ENCODE measurements at places on chromosomes 1 and 21.
A peak's percentile ranks its signal among the peaks of the same experiment; 100 is the strongest.

GRCh38 chr1:151193856-151194255 is 3.9 kb upstream of the VPS72 start:
- no peak for DNase-seq

DNA sequence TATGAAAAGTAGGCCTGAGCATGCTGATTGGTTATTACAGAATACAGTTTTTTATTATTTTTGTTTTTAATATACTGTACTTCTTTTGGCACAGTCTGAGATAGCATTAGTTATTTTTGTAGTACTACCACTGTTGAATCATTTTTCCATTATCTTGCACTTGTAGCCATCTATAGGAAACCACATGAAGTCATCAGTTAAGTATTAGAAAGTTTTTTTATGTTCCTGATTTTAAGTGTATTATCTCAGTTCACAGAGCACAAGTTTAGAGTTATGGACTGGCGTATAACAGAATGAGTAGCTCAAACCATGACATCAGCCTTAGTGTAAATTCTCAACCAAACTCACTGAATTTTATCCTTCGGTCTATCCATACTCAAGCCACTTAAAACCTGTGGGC is 22.8 kb downstream of the DHX9 start:
- no peak for DNase-seq

DNA sequence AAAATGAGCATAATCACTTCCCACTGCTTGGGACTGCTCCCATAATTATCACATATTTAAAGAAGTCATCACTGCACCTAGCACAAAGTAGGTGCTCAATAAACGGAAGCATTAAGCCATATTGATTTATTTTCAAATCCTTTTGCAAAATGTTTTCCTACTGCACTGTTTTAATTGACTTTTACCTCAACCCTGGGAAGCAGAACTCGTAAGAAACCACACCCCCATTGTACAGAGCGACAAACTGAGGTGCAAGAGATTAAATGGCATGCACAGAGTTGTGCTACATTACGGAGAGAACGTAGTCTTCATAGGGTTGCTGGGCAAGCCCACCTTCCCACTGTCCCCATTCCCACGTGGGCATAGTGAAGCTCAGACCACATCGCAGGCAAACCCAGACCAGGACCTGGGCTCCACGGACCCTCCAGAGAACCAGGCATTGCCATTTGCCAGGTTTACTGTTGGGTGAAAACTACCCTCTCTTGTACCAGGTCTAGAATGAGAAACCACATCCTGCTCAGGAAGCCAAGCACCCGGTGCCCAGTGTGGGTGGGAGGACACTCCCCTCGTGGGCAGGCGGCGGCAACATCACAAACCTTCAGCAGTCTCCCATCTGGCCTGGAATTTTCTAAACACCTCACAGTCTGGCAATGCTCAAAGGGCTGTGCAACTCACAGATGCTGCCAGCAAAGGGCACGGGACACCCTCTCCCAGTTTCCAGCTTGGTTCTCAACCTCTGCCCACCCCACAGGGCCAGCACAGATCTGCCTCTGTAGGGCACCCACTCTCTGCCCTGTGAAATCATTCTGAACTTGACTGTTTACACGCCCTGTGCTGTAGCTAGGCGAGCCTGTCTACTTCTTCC is 8.2 kb downstream of the IFFO2 start:
- DNase-seq, result peak; percentile 56

- DNase-seq, result no peak
Observed at GRCh38 chr1:43441894-43442637, 11.7 kb downstream of the HYI start.

- DNase-seq, result no peak
Observed at GRCh38 chr1:92747735-92748134, 37.2 kb downstream of the EVI5 start.

DNA sequence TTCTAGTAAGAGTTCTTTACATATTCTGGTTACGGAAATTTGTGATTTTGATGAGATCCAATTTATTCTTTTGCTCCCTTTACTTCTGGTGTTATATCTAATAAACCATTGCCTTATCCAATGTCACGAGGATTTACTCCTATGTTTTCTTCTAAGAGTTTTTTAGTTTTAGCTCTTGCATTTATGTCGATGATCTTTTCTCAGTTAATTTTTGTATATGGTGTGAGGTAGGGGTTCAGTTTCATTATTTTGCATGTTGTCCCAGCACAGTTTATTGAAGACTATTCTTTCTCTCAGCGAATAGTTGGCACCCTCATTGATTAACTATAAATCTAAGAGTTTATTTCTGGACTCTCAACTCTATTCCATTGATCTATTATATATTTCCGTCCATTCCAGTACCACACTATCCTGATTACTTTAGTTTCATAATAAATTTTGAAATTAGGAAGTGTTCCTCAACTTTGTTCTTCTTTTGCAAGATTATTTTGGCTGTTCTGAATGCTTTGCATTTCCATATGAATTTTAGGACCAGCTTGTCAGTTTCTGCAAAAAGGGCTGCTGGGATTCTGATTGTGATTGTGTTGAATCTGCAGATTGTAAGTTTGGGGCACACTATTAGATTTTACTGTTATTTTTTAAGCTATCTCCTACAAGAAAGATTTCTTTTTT is 4.0 kb downstream of the KDM1A start:
- DNase-seq, result no peak

DNA sequence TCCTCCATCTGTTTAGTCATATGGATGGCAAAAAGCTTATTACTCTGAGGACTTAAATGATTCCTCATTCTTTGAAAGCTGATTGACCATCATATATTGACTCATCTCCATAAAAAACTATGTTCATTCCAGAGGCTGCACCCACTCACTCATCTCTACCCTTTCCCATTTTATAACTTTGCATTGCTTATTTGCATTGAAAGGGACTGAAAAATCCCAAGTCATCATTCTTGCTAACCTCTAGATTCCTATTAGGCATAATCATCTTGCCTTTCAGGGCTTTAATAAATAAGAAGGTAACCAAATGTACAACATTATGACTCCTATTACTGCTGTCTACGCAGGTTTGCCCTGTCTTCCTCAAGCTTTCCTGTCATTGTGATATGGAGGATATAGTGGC is 1180.3 kb upstream of the B3GALT2 start:
- no peak for DNase-seq

DNA sequence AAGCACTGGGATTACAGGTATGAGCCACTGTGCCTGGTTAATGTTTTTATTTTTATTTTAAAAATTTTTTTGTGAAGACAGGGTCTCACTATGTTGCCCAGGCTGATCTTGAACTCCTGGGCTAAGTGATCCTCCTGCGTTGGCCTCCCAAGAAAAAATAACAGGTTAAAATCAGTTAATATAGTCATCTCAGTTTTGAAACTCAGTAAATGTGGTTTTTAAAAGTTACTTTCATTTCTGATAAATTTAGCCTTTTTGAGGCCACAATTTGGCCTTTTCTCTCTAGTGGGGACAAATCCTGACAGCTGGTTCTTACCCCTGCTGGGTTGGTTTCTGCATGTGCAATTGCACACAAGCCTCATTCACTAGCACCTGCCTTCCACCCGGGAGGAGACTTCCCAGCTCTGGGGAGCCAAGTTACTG is 13.3 kb downstream of the PMF1 start:
- DNase-seq, result no peak

- no peak for DNase-seq
Observed at GRCh38 chr1:85650645-85651044, 57.6 kb downstream of the ZNHIT6 start.

- DNase-seq, result no peak
Observed at GRCh38 chr21:43303275-43304178, 123.4 kb downstream of the SIK1 start.

- no peak for DNase-seq
Observed at GRCh38 chr21:33944185-33944763, 28.7 kb upstream of the ATP5PO start.

DNA sequence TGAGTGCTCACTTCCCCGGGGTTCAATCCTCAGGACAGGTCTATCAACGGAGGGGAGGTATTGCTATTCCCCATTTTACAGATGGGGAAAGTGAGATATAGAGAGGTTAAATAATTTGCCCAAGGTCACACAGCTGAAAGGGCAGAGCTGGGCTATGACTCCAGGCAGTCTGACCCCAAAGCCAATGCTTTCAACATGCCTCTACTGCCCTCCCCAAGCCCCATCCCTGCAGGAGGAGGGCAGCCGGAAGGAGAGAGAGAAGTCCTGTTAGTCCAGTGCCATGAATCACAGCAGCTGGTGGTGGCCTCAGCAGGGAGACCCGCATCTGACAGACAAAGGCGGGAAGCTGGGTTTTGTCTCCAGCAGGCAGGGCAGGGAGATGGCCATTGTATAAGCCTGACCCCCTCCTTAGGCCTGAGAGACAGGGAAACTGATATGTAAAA is 20.0 kb upstream of the CLIC4 start:
- DNase-seq, result no peak

DNA sequence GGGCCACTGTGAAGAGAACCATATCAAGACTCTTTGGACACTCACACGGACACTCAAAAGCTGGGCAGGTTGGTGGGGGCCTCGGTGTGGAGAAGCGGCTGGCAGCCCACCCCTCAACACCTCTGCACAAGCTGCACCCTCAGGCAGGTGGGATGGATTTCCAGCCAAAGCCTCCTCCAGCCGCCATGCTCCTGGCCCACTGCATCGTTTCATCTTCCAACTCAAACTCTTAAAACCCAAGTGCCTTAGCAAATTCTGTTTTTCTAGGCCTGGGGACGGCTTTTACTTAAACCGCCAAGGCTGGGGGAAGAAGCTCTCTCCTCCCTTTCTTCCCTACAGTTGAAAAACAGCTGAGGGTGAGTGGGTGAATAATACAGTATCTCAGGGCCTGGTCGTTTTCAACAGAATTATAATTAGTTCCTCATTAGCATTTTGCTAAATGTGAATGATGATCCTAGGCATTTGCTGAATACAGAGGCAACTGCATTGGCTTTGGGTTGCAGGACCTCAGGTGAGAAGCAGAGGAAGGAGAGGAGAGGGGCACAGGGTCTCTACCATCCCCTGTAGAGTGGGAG is 36.3 kb upstream of the TDRD10 start:
- no peak for DNase-seq

- DNase-seq, result no peak
Observed at GRCh38 chr1:91278754-91279153, 125.9 kb downstream of the HFM1 start.

DNA sequence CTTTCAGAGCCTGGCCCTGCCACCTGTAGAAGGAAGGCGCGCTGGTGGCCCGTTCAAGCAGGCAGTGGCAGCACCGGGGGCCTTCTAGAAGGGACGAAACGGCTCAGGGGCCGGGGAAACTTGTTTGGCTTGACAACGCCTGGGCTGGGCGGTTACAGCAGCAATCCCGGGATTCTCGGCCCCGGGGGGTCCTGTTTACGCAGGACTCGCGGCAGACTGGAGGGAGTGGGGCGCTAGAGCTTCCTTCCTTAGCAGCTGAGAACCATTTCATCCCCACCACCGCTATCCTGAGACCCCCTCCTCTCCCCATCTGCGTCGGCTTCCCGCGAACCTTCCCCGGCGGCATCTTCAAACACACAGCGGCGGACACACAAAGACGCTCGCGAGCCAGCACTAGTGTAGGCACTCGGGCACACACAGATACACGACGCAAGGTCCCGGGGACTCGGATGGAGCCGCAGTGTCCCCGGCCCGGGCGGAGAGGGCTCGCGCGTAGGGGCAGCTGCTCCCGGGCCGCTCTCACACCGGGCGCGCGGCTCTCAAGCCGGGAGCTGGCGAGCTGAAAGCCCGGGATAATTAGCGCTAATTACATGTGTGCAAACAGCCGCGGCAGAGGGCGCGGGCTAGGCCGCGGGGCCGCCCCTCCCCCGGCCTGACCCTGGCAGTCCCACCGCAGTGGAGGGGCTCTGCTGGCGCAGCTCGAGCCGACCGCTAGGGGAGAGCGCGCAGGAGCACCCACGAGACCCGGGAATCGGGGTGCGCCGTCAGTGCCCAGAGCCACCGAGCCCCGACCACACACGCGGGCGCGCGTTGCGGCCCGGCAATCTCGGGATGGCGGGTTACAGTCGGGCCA is 271.4 kb downstream of the FOXD2 start:
- DNase-seq, result no peak

GRCh38 chr1:93821423-93822144 is 57.4 kb downstream of the DNTTIP2 start:
- no peak for DNase-seq

- DNase-seq, result no peak
Observed at GRCh38 chr1:158045639-158046038, 52.2 kb downstream of the KIRREL1 start.

DNA sequence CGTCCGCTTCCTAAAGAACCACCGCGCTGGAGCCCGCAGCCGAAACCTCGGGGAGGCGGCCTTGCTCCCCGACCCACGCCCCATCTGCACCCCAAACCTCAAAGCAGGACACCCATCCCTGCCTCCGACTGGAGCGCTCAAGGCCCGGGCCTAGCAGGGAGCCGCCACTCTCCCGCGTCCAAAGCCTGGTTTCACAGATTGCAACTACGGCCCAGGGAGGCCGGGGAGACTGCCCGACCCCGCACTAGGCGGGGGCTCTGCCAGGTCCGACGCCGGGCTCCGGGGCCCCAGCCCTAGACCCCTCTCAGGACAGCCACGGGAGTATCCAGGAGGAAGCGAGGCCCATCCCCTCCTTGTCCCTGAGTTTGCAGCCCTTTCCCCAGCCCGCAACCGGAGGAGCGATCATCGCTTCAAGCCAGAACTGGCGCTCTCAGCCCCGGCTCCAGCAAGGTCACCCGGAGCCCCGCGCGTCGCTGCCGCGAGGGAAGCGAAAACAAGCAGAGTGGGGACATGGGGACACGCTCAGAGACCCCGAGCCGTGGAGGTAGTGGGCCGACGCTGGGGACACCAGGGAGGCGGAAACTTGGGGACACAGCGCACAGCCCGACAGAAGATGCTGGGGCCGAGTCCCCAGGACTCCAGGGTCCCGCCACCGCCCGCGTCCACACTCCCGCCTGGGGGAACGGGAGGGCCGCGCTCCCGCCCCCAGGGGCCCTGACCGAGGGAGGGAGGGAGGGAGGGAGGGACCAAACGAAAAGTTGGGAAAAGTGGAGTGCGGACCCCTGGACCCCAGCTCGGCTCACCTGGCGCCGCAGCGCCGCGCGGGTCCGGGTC is 433 bp downstream of the TMEM200B start:
- no peak for DNase-seq

DNA sequence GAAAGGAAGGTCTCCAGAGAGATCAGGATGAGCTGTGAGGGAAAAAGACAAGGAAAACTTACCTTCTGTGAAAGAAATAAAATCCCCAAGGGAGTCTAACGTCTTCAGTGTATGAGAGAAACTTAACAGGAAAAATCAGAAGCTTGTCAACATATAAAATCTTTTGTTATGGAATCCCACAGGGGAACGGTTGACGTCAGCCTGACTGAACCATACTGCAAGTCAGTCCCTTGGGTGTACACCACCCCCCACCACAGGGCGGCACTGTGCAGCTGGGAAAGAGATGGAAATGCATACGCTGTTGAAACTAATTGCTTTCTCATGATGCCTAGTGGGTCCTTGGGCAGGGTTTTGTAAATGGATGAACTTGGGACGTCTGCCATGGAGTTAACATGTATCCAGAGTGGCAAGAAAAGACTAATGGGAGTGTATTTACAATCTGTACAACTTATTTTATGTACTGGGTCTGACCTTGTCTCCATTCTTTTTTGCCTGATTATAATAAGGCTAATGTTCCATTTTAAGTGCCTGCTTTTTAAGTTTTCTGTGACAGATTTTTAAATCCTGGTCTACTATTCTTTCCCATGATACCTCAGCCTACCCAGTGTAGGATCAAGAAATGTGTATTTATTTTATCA is 22.7 kb downstream of the UTP25 start:
- DNase-seq, result no peak

GRCh38 chr1:227890451-227891222 is 57.1 kb downstream of the WNT9A start:
- DNase-seq, result no peak

All from stimulated activated CD8-positive, alpha-beta memory T cell treated with anti-CD3 and anti-CD28 coated beads, Interleukin-7, amount 100 ng/mL, for 4 hours (primary cell).